ENCODE measurements at places on chromosomes 13 and 19. TPM values are rescaled to one million over a fixed set of nuclear protein-coding genes. Genes with fewer than 3 reads are reported as not detected.

The OR7C1 gene
- not detected for total RNA-seq

The FFAR3 gene
- total RNA-seq = not detected

The SERPINE3 gene
- not detected for total RNA-seq

The CGB2 gene
- not detected for total RNA-seq

The SH2D3A gene
- not detected for total RNA-seq

Measured in smooth muscle cell of the pulmonary artery (primary cell).